ENCODE measurements at places on chromosomes 6 and 20.

- DNase-seq, result no peak
Measured at GRCh38 chr6:163347021-163347446, 67.5 kb upstream of the QKI start.

- no peak for DNase-seq
Measured at GRCh38 chr6:27286141-27286540, 25.9 kb downstream of the POM121L2 start.

DNA sequence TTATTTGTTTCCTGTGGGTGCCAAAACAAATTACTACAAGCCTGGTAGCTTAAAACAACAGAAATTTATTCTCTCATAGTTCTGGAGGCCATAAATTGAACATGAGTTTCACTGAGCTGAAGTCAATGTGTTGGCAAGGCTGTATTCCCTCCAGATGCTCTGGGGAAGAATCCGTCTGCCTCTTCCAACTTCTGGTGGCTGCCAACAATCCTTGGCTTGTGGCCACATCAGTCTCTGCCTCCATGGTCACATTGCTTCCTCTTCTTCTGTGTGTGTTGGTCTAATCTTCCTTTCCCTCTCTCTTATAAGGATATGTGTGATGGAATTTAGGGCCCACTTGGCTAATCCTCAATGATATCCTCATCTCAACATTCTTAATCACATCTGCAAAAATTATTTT is 92.8 kb upstream of the EPB41L1 start:
- no peak for DNase-seq

DNA sequence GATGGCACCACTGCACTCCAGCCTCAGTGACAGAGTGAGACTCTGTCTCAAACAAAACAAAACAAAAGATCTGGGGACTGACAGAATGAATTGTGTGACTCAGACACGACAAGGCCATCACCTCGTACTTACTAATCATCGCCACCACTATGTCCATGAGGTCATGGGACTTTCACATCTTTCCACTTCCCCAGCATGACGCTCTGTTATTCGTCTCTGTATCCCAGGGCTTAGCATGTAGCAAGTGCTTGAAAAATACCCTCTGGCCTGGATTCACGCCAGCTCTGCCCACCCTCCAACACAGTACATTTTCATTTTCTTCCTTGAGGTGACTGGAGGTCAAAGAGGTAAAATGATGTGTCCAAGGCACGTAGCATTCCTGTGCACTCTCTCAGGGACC is 27.8 kb downstream of the FGD2 start:
- no peak for DNase-seq

DNA sequence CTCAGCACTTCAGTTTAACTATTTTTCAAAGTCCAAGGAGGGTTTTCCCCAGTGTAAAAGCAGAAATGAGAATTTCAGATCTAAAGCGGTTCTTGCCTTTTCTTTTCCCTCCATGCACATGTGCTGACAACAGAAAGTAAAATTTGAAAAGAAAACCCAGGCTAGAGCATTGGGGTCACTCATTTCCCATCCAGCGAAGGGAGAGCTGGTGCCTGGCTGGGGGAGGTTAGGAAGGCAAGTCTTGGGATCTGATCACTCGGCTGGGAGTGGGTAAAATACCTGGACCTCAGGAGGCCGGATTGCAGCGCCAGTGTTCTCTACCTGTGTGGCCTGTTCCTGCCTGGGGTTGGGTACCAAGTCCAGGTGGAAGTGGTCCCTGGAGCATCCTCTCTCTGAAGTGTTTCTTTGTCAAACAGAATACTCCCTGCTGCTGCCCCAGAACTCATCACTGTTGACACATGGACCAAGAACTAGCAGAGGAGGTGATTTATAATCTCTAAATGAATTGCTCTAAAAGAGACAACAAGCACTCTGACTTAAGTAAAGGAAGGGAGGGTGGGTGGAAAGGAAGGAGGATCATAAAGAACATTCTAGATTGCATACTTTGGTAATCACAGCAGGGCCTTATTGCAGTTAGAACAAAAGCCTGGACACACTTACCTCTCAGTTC is 136.0 kb downstream of the MTHFD1L start:
- no peak for DNase-seq

GRCh38 chr20:15673206-15673605 is 900.0 kb downstream of the KIF16B start:
- peak; percentile 4 for DNase-seq

- DNase-seq, result no peak
Measured at GRCh38 chr6:124490122-124490521, 472.1 kb upstream of the RNF217 start.

- DNase-seq, result no peak
Measured at GRCh38 chr6:129954749-129955431, 63.5 kb upstream of the L3MBTL3 start.

GRCh38 chr20:49794336-49795134 is 18.1 kb upstream of the SLC9A8 start:
- no peak for DNase-seq

DNA sequence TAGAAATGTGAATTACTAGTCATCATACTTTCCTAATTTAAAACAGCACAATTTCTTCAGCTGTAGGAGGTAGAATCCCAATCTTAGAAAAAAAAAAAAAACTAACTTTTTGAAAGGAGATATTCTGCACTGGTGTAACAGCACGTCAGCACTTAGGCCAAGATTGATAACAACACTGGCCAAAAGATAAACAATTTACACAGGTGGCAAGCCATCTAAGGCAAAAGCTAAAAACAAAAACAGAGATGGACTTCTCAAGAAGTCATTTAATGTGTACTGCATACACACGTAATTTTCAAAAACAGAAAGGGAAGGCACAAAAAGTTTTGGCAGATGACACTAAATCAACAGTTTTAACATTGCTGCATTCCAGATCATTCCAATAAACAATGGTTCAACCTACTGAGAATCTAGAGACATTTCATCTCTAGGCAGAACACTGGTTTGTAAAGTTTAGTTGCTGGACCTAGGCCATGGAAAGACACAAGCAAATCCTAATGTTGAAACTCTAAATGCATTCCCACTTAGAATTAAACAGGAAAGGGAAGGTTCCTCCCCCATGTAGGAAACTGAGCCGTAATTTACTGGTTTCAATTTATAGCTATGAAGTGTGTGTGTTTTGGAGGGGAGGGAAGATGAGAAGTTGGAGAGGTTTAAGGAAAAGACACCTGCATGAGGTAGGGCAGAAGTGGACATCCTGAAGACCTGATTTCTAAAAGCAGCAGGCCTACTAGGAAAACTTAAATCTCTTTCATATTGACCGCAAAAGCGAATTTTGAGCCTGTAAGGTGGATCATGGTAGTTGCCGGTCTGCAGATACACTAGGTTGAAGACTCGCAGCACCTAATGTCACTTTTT is 1.3 kb downstream of the GCLC start:
- no peak for DNase-seq

DNA sequence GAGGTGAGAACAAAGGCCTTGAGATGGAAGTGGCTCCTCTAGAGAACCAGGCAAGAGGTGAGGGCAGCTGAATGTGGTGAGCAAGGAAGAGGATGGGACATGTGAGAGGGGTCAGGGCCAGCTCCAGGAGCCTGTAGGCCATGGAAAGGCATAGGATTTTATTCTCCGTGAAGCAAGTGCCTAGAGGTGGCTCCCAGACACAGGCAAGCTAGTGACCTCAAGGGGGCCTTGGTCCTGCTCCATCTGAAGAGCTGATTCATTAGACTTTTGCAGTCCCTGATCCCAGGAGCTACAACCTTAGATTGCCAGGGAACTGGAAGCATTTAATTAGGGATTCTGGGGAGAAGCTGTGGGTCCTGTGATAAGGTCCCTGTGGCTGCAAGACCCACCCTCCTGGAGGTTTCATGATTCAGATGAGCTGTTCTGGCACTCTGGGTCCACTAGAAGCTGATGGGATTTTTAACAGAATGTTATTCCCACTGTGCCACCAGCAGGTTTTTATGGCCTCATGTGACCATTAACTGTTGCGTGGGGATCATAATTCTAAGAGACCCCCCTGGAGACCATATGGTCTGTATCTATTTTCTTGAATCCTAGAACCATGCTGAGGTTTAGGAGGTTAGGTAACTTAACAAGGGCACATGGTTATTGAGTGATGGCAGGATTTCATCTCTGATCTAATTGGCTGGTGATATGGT is 90.5 kb downstream of the ELOVL5 start:
- DNase-seq, result no peak

- DNase-seq, result peak; percentile 90
Measured at GRCh38 chr6:25652007-25652515, at the start of gene SCGN. Gene SCGN, plus strand, starts transcription at chr6:25652215. Its CDS starts 189 bp downstream, at chr6:25652404.

DNA sequence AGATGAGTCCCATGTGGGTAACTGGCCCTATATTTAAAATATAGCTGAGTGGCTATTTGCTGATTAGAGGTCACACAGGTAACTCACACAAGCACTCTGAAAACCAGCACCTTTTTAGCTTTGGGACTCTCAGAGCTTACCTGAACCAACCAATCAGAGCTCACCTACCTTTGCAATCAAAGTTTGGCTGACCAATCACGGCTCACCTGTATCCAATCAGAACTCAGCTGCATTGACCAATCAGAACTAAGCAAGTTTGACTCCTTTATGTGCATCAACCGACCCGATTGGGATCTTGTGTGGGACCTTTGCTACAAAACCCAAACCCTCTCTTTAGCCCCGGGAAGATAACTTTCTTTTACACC is 106.8 kb upstream of the NXT1 start:
- DNase-seq, result no peak

GRCh38 chr6:154888421-154889295 is 106.5 kb upstream of the TIAM2 start:
- DNase-seq, result peak; percentile 19

- DNase-seq, result peak; percentile 88
Measured at GRCh38 chr6:62283796-62284411, 2.1 kb downstream of the KHDRBS2 start.

GRCh38 chr6:82904860-82905259 is 160.8 kb downstream of the UBE3D start:
- no peak for DNase-seq

DNA sequence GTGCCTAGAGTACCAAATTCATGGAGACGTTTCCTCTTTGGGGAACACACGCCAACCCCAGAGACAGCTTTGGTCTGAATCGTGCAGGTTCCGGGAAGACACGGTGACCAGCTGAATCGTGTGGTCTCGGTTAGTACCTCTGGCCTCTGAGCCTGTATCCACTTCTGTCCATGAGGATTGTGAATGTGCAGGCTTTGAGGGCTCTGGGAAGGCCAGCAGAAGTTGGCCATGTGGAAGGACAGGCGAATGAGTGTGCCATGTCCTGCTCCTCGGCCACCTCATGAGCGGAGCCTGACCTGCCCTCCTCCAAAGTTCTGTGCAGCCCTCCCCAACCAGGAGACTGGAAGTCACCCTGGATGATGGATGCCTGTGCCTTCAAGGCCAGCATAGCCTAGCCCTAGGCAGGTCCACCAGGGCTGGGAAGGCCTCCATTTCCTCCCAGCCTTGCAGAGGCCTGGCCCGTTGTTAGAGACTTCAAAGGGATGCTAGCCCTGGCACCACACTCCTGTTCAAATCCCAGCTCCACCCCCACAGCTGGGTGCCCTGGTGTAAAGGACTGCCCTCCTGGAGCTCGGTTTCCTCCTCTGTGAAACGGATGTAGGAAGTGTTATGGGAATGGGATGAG is 1.7 kb upstream of the TMEM74B start:
- DNase-seq, result no peak

- no peak for DNase-seq
Measured at GRCh38 chr6:30990422-30991086, 7.0 kb downstream of the MUC21 start.

DNA sequence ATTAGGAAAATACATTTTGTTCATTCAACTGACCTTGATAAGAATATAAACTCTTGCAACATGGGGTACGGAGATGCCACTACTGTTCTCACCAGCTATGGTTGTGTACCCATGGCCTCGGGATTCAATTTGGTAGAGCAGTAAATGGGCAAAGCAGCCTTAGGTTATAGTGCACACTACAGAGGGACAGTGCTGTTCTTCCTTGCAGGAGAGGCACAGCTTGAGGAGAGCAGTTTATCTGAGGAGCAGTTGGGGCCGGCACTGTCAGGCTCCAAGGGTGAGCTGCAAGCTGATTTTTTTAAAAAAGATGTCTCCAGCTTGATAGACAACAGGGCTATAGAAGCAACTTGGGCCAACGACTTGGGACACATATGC is 82.4 kb downstream of the SLC35B3 start:
- DNase-seq, result no peak

DNA sequence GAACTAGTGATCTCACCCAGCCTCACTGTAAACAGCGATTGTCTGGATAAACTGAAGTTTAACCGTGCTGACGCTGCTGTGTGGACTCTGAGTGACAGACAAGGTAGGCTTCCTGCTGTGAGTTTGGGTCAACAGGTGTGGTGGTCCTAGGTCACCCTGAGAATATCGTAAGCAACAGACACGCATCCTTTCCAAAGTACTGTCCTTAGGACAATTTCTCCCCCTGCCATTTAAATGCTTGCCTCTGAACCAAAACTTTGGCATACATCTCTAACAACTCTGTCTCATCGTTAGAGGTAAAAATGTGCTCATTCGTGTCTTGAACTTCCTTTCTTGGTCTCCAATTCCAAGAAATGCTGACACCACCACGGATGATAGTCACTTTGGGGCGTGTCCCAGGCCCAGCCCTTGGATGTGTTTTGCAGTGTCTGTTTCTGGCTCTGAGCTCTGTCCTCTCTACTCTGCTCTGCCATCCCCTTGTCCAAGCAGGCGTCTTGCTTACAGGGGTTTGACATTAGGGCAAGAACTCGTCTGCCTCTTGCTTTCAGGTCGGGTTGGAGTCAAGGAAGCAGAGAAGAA is 95.5 kb downstream of the EYA2 start:
- no peak for DNase-seq

- peak; percentile 92 for DNase-seq
Measured at GRCh38 chr20:9574181-9574580, 59.8 kb downstream of the LAMP5 start.

DNA sequence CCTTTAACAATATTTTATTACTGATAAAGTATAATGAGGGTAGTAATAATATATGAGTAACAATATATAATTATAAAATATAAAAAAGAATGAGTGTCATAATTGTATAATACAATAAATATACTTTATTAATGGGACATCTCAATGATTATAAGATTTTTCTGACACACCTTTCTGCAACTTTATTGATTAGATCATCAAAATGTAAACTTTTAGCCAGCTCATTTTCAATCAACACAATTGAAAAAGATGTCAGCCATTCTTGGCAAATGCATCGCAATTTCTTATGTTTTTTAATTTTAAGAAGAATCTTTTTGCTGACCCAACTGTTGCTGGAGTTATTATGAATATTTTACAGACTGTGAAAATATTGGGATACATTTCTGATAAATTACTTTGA is 132.4 kb upstream of the RNF217 start:
- no peak for DNase-seq

DNA sequence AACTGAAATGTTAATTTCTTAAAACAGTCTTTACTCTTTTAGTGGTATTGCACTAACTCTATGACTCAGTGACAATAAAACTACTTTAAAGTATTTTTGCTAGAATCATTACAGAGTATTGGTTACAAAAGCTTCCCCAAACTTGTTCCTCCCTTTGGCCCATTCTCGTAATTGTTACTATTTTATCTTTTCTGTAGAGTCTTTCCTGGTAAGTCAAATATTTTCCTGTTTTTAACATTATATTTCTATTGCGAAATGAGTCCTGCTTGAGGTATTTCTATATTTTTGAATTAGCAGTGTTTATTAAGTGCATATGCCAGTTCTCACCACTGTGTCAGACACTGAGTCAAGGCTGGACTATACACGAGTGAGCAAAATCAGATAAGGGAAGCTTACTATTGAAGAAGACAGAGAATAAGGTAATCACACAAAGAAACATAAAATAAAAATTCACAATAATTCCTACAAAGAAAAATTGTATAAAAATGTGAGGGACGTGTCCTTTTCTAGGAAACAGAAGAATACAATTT is 970.5 kb downstream of the EYS start:
- no peak for DNase-seq

- no peak for DNase-seq
Measured at GRCh38 chr6:85390105-85390728, 59.7 kb upstream of the NT5E start.
